ENCODE measurements at places on chromosomes 13 and 19. TPM values are rescaled to one million over a fixed set of nuclear protein-coding genes. Genes with fewer than 3 reads are reported as not detected.

The ATP8A2 gene
- total RNA-seq = 0.13 TPM

The CCDC70 gene
- not detected for total RNA-seq

The FBXO17 gene
- 29.0 TPM for total RNA-seq

The ZMYM2 gene
- 34.5 TPM for total RNA-seq

The ONECUT3 gene
- total RNA-seq = not detected

The BRME1 gene
- 0.25 TPM for total RNA-seq

The ZNF700 gene
- total RNA-seq = 5.9 TPM

The IL4I1 gene
- 1.6 TPM for total RNA-seq

The OLFM2 gene
- 0.39 TPM for total RNA-seq

The OR7C1 gene
- not detected for total RNA-seq

The FAM124A gene
- 7.7 TPM for total RNA-seq

The PIAS4 gene
- 24.1 TPM for total RNA-seq

The C19orf33 gene
- total RNA-seq = 0.51 TPM

The GADD45B gene
- 42.0 TPM for total RNA-seq

The FFAR3 gene
- total RNA-seq = not detected

The FLT3LG gene
- total RNA-seq = 1.9 TPM

The GALP gene
- total RNA-seq = not detected

The GSK3A gene
- 8.9 TPM for total RNA-seq

The CGB3 gene
- not detected for total RNA-seq

The ATP8B3 gene
- total RNA-seq = 0.90 TPM

The ZNF471 gene
- total RNA-seq = 0.90 TPM

The EDNRB gene
- total RNA-seq = 86.3 TPM

The PCDH8 gene
- not detected for total RNA-seq

The GJB6 gene
- total RNA-seq = not detected

The C5AR1 gene
- total RNA-seq = not detected

The ACP5 gene
- 0.26 TPM for total RNA-seq

The HAUS8 gene
- total RNA-seq = 2.8 TPM

The POGLUT2 gene
- 19.5 TPM for total RNA-seq

The ZNF836 gene
- 7.8 TPM for total RNA-seq

The CRX gene
- total RNA-seq = not detected

The ZNF175 gene
- total RNA-seq = 3.9 TPM

The SULT2A1 gene
- total RNA-seq = not detected
